ENCODE measurements at places on chromosomes 3 and 15.

DNA sequence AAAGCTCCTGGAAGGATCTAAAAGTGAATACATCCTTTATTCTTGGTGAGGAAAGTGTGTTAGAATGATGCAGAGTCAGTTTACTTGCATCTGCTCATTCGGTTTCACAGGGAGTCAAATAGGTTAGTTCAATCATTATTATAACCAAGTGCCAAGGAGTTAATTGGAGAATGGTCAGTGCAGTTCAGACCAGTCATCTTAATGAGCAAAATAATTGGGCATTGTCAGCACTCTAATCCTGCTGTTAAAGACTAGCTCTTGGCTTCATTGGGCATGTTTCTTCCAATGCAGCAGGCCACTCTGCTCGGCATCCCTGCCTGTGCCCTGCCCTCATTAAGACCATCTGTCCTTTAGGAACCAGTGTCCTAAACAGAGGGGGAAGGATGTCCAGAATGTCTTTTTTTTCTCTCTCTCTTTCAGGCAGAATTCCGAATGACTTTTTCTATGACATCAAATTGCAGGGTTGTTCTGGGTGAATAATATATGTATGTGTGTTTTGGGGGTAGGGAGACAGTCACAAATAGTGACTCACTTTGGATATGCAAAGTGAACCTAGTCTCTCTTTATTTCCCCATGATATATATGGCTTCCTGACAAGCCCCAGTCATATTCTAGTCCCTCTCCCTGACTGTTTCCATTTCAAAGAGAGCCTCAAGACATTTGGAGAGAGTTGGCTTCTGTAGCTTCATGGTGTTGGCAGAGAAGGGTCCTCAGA lies 205.4 kb upstream of the TRIM42 start:
- DNase-seq = no peak

- no peak for DNase-seq
Observed at GRCh38 chr15:78056714-78057269, 20.7 kb downstream of the TBC1D2B start.

DNA sequence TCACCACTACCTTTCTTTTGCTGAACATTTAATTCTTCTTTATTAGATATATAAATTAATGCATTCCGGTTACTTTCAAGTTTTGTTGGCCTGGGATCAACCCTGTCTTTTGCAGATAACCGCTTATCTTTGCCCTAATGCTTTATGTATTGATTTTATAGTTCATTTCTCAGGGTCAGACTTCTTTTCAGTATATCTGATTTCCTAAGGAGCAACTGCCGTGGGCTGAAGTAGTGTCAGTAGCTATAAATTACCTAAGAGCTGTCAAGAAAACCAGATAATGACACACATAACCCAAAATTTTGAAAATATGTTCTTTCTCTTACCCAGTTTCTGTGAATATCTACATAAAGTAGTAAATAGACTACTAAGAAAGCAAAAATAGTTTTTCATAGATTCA lies 38.0 kb downstream of the COL6A5 start:
- no peak for DNase-seq

DNA sequence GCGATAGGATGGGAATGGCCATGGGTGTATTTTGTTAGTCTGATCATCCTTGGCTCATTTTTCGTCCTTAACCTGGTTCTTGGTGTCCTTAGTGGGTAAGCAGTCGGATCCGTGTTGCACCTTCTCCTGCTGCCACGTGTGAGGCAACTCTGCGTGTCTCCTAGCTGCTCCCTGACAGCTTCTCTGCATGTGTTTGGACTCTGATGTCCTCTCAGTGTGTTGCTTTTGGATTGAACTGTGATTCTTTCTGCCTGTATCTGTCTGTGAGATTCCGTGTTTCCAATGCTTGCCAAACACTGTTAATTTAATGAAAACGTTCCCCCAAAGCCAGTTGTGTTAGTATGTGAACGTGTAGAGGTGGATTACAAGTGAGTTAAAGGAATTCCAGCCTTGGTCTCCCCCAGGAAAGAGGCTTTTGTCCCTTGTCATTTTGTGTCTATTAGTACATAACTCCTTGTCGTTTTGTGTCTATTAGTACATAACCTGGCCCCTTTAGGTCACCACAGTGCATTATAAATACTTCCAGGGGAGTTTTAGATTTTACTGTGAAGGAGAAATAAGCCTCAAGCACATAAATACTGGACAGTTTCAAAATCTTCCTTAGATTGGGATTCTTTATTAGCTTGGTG lies 172.4 kb downstream of the CHDH start:
- no peak for DNase-seq

GRCh38 chr15:74431645-74432044 lies 2.1 kb downstream of the SEMA7A start:
- no peak for DNase-seq

- no peak for DNase-seq
Observed at GRCh38 chr3:9947025-9947995, 4.9 kb downstream of the PRRT3 start.

DNA sequence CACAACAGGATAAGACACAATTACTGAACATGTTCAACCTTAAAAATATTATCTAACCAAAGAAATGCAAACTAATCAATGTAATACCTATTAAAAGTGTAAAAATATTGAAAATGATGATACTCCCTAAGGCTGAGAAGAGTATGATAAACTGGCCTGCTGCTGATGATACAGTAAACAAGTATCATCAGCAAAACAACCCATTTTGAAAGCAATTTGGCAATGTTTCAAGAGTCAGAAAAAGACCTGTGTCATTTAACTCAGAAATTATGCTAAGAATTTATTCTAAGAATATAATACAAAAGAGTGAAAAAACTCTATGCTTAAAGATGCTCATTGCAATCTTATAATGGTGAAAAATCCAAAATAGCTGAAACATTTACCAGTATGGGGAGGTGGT lies 22.1 kb downstream of the CCDC191 start:
- DNase-seq = no peak

GRCh38 chr3:136957751-136958288 lies at the start of gene IL20RB:
Gene IL20RB (plus strand): TSS chr3:136957983. CDS start chr3:136958114, 131 bp downstream.
- DNase-seq = peak; percentile 9

DNA sequence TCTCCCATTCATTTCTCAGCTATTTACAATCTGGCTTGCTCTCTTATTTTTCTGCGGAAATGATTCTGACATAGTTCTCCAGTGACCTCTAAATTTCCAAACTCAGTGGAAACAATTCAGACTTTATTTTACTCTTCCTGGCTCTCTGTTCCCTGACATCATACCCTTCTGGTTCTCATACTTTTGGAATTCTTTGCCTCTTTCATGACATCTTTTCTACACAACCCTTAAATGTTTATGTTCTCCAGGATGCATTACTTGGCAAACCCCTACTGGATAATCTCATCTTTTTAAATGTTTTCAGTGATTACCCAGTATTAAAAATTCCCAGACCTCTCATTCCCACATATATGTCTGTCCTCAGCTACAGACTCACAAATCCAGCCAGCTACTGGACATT lies 23.9 kb upstream of the PLSCR4 start:
- DNase-seq = no peak
